ENCODE measurements at places on chromosomes 5 and 9.

GRCh38 chr5:110512266-110512665, 214.2 kb downstream of the TMEM232 start:
- no peak for DNase-seq

- DNase-seq, result no peak
Observed at GRCh38 chr5:11064763-11065450, 303.9 kb upstream of the DAP start.

DNA sequence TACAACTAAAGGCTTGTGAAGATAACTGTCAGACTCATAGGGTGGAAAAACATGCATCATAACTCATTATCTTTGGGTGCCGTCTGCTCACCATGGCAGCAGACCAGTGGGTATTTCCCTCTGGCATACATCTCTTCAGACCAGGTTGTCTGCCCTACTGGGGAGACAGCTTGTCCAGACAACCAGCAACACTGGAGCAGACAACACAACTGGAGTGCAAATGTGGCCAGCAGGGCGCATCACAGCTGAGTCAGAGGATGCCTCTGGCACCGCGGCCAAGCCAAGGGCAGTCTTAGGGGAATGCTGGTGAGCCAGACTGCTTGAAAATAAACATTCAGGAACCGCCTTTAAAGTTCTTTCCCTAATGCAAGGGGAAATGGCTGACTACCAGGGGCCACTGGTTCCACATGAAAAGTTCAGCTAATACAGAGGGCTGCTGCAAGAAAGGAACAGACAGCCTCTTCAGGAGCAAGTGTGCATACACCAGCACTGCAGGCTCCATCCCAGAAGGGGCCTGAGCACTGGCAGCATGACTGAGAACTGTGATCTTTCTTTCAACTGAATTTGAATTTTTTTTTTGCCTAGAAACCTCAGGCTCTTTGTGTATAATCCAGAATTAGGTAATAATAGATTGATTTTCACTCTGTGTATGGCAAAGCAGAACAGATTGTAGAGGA, 77.3 kb downstream of the MAMDC2 start:
- peak; percentile 94 for DNase-seq

GRCh38 chr5:129804705-129805104, 56.8 kb downstream of the MINAR2 start:
- no peak for DNase-seq

DNA sequence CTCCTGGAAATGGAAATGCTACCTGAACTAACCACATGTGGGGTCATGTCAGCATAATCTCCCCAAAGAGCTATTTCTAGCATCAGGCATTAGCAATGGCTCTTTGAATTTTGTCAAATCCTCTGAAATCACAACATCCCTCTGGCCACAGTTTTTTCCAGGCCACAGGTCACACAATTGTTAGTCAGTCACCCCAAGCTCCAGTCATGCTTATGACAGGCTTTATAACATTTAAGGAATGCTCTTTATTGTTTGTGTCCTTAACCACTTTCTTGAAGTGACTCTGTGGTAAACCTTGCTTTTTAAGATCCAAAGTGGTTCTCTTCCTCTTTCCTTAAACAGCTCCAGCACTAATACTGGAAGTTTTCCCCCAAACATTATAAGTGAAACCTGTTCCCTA, 169.2 kb upstream of the HMHB1 start:
- DNase-seq, result no peak

DNA sequence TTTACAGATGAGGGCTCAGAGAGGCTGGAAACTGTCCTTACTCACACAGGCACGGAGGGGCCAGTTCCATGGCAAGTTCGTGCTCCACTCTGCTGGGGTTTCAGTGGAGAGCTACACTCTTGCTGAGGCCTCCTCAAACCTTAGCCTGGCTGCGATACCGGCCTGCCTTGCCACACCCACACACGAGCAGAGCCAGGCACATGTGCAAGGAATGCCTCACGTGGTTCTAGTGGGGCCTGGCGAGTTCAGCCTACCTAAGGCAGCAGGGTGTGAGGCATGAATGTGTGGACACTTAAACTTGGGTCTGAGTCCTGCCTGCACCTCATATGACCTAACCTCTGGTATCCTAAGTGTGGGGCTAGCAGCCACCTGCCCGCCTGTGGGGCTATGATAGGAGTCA, 21.5 kb upstream of the PRDM12 start:
- DNase-seq, result no peak

DNA sequence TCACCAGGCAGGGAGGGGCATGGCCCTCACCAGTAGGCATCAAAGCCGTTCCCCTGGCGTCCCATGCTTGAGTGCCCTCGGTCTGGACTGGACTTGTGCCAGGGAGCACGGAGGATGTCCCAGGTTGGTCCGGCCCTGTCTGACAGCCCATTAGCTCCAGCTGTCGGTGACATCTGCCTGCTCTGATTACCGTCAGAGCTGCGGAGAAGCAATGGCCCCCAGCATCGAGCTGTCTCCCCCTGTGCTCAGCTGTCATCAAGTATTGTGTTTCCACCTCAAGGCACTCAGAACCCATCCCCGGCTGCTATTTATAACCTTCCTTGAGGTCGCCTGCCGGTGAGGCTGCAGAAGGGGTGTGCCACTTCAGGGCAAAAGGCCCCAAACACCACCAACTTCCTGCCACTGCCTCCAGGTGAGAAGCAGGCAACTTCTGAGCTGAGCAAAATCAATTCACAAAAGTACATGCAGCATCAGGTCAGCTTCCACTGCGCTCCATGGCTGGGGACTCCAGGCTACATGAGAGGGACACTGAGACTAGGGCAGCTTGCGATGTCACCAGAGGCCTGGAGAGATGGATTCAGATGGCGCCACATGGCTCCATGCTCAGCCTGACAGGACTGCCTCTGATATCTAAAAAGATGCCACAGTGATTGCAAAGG, 142.7 kb downstream of the C5orf15 start:
- no peak for DNase-seq

DNA sequence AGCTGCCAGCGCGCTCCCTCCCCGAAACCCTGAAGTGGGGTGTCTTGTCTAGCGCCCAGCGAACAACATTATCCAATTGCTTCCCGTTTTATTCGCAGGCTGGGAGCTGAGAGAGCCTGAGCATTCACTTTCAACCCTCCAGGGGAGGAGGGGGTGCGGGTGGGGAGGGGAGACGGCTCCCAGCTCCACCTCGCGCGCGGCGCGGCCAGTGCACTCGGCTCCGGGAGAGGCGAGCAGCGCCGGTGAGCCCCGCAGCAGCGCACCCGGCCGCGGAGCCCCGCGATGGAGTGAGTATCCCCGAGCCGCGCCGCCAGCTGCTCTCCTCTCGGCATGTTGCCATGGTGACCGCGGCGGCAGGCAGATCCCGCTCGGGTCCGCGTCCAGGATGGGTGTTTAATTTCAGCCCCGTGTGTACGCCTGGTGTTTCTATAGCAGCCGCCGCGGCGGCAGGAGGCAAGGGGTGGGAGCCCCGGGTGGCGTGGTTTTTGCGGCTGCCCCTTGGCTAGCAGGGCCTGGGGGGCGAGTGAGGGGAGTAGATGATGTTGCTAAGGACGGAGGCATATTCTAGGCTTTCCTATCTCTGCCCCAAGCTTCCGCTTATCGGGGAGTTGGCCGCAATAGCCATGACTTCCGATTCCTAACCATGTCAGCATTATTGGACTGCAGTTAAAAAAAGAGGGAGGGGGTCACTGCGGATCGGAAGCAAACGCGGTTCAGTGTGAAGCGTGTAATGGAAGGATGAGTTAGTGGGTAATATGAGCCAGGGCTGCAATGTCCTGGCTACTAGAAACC, 139.2 kb upstream of the PALM2AKAP2 start:
- peak; percentile 17 for DNase-seq

GRCh38 chr5:157384971-157385709, 74.9 kb upstream of the NIPAL4 start:
- DNase-seq, result peak; percentile 96

DNA sequence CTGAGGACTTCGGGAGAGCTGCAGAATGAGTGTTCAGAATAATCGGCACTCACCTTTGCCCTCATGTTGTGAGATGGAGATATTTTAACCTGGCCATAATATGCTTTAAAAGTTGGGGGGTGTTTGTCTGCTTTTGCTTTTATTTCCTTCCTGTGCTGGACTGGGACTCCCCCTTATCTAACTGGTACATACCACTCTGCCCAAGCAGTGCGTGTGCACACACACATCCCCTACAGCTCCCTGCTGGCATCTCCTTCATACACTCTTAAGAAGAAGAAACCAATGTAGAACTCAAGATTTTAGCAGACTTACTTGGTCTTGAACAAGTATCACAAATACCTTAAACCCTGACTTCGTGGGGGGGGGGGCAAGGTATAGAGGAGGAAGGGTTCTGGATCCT, 146.2 kb upstream of the DMRT1 start:
- DNase-seq, result no peak

DNA sequence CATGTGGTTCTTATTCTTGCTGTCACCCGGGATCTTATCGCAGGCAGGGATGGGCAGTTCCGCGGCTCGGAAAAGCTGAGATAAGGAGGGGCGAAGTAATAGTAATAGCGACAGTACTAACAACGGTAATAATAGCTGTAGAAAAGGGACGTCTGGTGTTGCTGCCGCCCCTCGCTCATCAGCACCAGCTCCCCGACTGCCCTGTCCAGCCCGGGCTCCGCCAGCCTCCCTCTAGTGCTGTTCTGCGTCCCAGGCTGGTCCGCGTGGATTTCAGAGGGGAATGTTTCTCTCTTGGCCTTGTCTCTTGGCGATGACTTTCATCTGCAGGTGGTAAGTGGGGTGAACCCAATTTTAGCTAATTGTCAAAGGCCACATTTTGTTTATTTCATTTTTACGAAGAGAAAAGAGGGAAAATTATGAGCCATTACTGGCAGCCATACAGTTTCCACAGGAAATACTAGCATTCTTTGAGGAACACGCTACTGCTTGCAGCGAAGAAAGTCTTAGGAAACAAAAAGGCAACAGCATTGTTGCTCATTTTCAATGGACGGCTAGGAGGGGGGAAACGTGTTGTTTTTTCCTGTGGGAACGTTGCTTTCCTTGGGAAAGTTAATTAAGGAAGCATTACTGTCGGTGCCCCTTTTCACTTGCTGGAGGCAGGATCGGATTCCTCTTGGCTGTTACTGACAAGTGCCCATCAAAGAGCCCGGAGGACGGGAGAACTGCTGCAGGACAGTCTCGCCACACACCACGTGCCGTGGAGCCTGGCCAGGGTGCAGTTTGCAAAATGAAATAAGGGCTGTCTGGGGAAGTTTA, 762 bp downstream of the SNCAIP start:
- DNase-seq, result no peak

GRCh38 chr9:100098046-100098886, 534 bp downstream of the ERP44 start:
- DNase-seq, result no peak

DNA sequence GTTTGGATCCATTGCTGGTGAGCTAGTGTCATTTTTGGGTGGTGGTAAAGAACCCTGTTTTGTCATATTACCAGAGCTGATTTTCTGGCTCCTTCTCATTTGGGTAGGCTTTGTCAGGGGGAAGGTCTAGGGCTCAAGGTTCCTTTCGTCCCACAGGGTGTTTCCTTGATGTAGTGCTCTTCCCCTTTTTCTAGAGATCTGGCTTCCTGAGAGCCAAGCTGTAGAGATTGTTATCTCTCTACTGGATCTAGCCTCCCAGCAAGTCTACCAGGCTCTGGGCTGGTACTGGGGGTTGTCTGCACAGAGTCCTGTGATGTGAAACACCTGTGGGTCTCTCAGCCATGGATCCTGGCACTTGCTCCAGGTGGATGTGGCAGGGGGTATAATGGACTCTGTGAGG, 145.9 kb downstream of the HINT1 start:
- DNase-seq, result no peak

DNA sequence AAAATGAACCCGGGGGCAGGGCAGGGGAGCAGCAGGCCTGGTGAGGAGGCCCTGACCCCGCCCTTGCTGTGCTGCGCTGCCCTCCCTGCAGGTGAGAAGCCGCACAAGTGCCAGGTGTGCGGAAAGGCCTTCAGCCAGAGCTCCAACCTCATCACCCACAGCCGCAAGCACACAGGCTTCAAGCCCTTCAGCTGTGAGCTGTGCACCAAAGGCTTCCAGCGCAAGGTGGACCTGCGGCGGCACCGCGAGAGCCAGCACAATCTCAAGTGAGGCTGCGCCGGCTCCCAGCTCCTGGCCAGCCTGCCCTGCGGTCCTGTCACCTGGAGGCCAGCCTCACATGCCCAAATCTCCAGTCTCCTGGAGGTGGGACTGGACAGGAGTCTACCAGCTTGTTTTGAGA, 12.3 kb downstream of the GFI1B start:
- no peak for DNase-seq
